ENCODE measurements at places on chromosomes 11 and 22. TPM values are rescaled to one million over a fixed set of nuclear protein-coding genes. Genes with fewer than 3 reads are reported as not detected.

DNA sequence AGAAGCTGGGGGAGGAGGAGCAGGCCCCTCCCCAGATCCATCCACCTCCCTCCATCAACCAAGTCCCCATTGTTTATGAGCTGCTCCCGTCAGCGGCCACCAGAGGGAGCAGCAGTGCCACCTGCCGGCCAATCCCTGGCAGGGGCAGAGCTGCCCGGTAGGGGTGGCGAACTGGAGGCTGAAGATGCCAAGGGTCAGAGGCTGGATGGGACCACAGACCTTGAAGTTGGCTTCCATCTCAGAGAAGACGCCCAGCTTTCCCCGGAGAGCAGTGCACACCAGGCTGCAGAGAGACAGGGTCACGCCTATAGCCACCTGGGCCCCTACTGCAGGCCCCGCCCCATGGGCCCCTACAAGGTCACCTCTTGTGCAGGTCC, 3.6 kb downstream of the FIBP start:
- peak; percentile 93 for DNase-seq

- no peak for DNase-seq
These were observed 128.1 kb upstream of the TOP3B start for GRCh38 chr22:22110548-22111266.

Gene RASGRP2
- 0.08 TPM for total RNA-seq

Gene LSP1
- total RNA-seq: 0.50 TPM

Gene WNT7B
- total RNA-seq: not detected

GRCh38 chr11:109062445-109062844, 359.5 kb upstream of the C11orf87 start:
- no peak for DNase-seq

Gene OR56A5
- not detected for total RNA-seq

Gene BDNF
- 23.6 TPM for total RNA-seq

GRCh38 chr11:68038226-68038717, 553 bp upstream of the TCIRG1 start:
- no peak for DNase-seq

GRCh38 chr11:100833276-100833675, 146.2 kb downstream of the ARHGAP42 start:
- DNase-seq: no peak

- peak; percentile 46 for DNase-seq
These were observed 661 bp downstream of the ADAMTS8 start for GRCh38 chr11:130427581-130428315.

Gene GRK3
- total RNA-seq: 6.3 TPM

GRCh38 chr22:31537019-31537535, 40.7 kb downstream of the SFI1 start:
- no peak for DNase-seq

DNA sequence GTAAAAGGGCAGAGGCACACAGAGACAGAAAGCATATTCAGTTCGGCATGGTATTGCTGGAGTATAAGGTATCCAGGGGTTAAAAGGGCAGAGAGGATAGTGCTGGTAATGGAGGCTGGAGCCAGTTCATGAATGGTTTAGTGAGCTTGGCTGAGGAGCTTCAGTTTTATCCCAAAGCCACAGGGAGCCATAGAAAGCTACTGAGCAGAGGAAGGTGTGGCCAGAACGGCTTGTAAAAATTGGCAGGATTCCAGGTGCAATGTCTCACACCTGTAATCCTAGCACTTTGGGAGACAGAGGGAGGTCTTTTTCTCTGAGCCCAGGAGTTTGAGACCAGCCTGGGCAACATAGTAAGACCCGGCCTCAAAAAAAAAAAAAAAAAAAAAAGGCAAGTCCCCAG, 186.1 kb downstream of the MYO18B start:
- DNase-seq: no peak

DNA sequence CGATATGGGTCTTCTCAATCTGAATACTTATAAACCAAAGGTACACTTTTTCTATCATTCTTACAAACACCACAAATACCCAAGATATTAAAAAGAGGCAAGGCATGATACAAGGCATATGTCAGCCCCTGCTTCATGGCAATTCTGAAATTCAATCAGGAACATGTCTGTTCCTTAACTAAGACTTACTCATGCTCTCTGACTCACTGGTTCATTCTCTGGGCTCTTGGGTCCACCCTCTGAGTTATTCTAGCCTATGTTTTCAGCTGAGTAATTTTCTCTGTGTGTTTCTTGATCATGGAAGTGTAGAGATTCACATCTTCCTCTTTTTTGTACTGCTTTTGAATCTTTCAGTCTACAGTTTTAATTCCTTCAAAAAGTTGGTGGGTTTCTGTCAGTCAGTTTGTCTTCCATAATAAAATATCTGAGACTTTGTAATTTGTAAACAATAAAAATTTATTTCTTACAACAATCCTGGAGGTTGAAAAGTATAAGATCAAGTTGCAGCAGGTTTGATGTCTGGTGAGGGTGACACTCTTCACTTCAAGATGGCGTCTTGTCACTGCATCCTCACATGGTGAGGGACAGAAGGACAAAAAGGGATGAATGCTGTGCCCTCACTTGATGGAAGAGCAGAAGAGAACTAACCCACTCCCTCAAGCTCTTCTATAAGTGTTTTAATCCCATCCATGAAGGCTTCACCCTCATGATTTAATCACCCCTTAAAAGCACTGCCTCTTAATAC, 211.7 kb downstream of the FAM76B start:
- DNase-seq: no peak

- no peak for DNase-seq
These were observed 217.7 kb downstream of the MN1 start for GRCh38 chr22:27583856-27584255.

DNA sequence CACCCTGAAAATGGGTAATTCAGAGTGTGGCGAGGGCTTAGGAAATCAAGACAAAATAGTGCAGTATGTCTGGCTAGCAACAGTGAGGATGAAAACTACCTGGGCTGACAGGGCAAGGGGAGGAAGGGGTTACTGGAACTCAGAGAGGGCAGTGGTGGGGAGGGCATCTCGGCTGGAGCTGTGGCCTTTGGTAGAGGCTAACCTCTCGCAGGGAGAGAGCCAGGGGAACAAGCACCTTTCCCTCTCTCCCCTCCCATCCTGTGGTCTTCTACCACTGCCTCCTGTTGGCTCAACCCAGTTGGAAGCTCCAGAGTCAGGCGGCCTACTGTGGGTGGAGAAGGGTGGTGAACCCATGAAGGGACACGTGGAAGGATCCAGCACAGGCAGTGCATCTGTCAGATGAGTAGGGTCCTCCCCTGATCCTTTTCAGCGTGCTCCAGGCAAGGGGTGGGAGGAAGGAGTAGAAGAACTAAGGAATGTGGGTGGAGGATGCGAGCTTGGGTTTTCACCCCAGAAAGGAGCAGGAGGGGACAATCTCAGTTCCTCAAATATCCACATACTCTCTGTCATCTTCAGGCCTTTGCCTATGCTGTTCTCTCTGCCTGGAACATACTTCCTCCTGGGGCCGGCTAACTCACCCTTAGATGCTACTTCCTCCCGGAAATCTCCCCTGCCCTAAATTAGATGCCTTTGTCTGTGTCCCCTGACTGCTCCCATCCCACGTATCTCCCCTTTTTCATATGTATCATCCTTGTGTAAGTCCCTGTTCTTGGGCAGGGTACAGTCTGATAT, 6.2 kb upstream of the KCNE3 start:
- no peak for DNase-seq

- no peak for DNase-seq
These were observed 118.1 kb downstream of the TIMP3 start for GRCh38 chr22:32919629-32920028.

GRCh38 chr22:19753090-19753842, 7.3 kb upstream of the TBX1 start:
- no peak for DNase-seq

DNA sequence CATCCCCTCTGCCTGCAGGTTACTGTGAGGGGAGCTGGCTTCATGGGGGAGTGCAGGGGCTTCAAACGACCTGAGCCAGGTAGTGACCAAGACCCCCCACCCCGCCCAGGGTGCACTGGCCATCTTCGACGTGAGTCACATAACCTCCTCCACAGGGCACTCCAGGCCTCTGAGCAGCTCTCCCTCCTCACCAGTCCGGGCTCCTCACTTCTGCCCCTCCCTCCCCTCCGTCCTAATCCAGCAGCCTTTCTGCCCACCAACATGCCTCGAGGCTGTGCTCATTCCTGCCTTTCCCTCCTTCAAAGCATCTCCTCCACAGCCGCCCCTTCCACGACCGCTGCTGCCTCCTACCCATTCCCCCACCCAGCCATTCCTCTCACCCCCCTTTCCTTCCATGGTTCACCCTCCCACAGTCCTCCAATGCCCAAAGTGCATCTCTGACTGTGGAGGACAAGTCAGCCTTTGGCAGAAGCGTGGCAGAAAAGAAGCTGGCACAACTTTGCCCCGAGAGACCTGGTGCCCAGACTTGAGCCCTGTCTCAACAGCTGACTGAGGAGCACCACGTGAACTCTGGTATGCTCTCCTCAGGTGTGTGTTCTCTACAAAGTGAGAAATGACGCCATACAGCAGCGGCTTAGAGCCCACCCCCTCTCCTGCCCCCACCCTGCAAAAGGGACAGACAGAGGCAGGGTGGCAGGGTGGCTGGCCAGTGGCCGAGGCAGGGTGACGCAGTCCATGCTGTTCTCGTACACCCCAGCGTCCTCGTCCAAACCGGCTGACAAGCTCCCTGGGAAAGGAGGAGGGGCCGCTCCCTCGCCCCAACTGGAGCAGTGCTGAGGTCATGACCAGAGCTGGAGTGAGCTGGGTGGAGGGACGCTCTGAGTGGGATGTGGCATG, 30.4 kb downstream of the OPCML start:
- DNase-seq: no peak

DNA sequence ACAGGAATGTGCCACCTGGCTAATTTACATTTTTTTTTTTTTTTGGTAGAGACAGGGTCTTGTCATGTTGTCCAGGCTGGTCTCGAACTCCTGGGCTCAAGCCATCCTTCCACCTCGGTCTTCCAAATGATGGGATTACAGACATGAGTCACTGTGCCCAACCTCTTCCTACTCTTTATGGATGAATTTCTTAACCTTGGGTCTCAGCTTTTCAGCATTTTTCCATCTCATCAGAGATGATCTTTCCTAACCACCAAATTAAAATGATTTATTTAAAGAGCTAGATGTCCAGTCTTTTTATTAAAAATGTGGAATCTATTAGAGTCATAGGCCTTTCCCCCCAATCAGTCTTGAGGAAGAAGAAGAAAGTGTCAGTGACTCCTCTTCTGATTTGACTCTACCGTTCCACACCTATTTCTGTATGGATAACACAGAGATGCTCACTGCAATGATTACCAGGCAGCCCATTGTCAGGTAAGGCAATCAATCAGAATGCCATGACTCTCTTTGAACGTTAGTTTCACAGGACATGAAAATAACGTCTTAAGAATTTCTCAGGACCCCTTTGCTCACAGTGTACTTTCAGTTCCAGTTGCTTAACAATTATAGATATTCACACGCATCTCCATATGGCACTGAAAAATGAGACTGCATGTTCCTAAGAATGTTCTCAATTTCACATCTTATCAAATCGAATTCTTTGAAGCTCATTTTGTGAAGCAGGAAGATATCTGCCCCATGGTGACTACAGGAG, 51.0 kb downstream of the MIAT start:
- DNase-seq: no peak

Gene KRTAP5-11
- not detected for total RNA-seq

Gene SMTN
- total RNA-seq: 155 TPM

Gene C11orf87
- total RNA-seq: not detected

- no peak for DNase-seq
These were observed 58.2 kb upstream of the LMO1 start for GRCh38 chr11:8321876-8322275.

DNA sequence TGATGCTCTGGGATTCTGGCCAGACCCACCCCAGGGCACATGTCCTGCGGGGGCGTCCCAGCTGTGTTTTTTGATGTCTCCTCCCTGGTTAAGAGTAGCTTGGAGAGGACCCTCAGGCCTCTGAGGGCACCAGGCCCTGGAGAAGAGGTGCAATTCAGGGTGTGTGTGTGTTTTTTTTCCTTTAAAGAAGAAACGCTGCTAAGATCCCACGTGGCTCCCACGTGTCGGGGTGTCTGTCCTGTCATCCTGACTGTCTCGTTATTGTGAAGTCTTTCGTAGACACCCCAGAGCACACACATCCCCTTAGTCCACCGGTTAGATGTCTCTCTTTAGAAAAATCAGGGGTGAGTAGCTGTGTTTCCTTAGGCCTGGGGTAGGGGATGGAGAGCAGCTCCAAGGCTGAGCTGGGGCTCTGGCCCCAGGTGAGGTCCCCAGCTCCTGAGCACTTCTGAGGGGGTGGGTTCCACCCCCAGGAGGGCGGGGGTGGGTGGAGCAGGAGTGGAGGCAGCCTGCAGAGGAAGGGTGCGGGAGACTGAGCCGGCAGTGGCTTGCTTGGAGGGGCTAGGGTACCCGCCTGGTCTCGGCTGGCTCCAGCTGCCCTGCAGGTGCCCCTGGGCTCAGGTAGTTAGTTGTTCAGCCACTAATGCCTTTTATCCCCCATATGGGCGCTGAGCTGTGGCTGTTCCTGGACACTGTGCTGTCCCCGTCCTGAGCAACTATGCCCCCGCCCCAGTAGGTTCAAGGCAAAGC, 116.4 kb downstream of the CACNA1I start:
- DNase-seq: no peak

Measured in SJSA1 (cell line).